ENCODE measurements at places on chromosomes 6 and 20.

- DNase-seq, result no peak
Observed at GRCh38 chr6:2890976-2891767, 11.9 kb downstream of the SERPINB9 start.

DNA sequence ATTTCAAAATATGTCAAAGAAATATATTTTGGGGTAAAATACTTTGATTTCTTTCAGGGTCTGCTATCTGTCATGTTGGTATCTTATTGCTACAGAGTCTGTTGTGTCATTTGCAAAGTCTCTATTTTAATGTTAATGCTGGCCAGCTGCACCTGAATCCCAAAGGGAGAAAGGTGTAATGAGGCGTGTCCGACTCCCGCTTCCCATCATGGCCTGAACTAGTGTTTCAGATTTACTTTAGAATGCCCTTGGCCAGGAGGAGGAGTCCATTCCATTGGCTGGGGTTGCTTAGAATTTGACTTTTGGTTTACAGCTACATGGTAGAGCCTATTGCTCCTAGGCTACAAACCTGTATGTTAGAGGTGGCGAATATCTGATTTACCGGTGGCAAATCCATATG is 69.3 kb downstream of the FAM50B start:
- DNase-seq, result no peak

GRCh38 chr20:34074101-34074760 is 37.8 kb downstream of the EIF2S2 start:
- DNase-seq, result no peak

- DNase-seq, result no peak
Observed at GRCh38 chr20:992801-993535, 9.1 kb downstream of the RSPO4 start.

DNA sequence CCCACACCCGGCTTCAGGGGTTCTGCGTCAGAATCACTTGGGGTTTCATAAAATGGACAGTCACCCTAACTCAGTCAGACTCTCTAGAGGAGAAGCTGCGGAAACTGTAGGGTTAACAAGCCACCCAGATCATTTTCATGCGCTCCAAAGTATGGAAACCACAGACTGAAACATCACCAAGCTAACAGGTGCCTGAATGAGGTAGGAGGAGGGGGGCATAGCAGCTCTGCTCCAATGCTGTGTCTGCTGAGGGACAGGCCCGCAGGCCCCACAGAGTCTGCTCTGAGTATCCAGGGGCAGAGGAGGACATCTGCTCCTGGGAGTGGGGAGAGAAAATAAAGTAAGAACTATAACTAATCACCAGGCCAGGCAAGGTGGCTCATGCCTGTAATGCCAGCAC is 97.1 kb upstream of the AKAP12 start:
- no peak for DNase-seq

Measured in endothelial cell (in vitro differentiated cells).